ENCODE measurements at places on chromosomes 6 and 20.

DNA sequence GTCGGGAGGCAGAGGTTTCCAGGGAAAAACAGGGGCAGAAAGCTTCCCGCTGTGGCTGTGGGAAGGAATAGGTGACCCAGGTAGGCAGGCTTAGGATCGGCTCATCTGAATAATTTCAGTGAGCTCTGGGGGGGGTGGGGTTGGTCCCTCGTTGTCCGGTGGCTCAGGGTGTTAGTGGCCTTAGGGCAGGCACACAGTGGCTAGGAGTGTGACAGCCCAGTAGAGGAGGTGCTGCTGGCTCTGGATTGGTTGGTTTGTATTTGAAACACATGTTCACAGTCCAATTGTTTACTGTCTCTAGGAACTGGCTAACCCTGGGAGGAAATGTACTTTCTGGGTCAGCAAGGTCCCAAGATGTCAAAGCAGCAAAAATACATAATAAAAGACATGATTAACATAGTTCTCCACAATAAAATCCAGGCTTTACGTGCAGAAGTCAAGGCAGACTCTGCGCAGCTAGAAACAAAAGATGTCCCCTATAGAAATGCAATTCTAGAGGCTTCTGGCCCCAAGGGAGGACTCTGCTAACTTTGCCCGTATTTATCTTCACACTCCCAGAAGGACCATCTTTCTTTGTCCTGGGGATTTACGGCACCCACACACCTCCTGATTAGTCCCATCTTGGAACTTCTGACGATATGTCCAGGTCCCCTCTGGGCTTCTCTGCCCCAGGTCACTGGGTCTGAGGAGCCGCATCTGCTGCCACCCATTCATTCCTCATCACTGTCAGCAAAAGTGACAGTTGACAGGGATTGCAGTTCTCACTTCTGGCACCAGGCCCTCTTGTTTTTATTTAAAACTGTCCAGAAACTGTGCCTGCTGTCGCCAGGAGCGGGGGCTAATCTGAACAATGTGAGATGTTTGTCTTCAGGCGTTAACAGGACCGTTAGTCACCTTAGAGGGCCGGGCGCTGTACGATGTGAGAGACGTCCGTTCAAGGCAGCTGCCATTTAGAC is 18.7 kb downstream of the MOCS3 start:
- no peak for DNase-seq

DNA sequence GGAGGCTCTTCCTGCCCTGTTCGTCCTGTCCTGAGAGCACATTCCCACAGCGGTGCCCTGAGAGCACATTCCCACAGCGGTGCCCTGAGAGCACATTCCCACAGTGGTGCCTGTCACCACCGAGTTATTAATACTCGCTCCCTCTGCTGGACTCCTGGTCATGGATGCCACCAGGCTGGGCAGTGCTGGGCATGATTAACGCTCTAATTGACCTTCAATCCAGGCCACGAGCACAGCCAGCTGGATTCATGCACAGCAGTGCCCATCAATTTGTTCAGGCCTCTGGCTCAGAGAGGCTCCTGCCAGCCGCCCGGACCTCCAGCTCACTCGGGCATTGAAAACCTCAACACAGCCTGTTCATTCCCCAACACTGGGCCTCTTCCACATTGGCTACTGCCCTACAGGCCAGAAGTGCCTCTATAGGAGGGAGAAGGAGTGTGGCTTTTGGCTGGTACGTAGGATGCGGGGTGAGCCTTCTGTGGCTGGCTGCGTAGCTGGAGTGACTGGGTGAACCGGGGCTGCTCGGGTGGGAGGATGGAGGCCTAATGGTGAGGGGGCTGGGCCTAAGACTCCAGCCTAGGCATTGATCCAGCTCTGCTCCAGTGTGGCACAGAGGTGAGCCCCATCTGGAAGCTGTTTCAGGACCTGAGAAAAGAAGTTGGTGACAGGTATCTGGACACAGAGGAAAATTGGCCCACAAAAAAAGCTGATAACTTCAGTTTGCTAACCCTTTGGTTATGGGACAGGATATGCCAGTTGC is 9.3 kb downstream of the IP6K3 start:
- no peak for DNase-seq

GRCh38 chr20:40197691-40198090 is 491.3 kb downstream of the MAFB start:
- DNase-seq: no peak

- no peak for DNase-seq
These were observed 59.0 kb upstream of the EEF1A1 start for GRCh38 chr6:73579851-73580246.

DNA sequence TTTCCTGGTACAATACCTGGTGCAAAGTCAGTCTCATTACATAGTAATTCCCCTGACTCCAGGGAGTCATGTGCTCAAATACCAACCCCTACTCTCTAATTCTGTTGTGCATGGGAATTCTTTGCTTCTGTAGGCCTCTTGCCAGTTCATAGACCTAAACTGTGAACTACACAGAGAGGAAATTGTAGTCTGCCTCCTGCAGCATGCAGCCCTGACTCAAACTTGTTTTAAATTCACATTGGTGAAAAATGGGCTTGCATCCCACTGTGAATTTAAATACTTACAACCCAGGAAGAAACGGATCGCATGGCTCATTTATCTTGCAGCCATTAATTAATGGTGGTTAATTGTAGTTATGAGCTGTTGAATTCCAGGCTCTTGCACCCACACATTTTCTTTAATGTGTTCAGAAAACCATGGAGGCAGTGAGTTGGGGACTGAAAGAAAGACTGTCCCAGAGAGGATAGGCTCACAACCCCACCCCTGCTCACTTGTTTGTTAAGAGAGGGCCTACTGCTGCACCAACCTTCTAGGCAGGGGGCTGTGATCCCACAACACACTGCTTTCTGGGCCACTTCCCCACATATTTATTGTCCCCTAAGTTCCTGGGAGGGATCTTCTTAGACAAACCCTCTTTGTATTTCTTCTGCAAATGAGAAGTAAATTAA is 579.1 kb downstream of the DHX35 start:
- no peak for DNase-seq

GRCh38 chr6:109292983-109293586 is 89.2 kb downstream of the CD164 start:
- DNase-seq: no peak

GRCh38 chr6:14406614-14407331 is 289.2 kb downstream of the CD83 start:
- DNase-seq: no peak

- no peak for DNase-seq
These were observed 51.1 kb upstream of the SSTR4 start for GRCh38 chr20:22984008-22984407.

DNA sequence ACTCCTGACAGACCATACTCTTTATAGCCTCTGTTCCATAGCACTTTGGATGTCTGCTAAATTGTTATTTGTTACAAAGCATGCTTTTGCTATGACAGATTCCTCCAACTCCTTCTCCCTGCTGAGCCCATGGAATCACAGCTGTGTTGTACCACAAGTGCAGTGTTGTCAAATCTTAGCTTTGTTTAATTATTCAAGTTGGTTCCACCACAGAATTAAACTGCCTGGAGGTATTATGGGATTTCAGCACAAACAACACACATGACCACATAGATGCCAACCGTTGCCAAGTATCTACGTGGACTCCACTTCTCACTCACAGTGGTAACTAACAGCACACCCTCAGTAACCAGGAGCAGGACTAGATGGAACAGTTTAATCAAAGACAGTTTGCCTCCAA is 32.7 kb upstream of the MARCKS start:
- no peak for DNase-seq

GRCh38 chr6:87968435-87969278 is 79.0 kb upstream of the SPACA1 start:
- DNase-seq: no peak

GRCh38 chr20:56429502-56429901 is 17.4 kb downstream of the CASS4 start:
- DNase-seq: no peak

GRCh38 chr6:41577356-41578216 is 31.4 kb downstream of the FOXP4 start:
- DNase-seq: no peak

GRCh38 chr6:35413911-35414310 is 38.2 kb upstream of the FANCE start:
- no peak for DNase-seq

Data from epithelial cell of prostate (primary cell).